Forelimb muscle (tissue), 1 donor: ENCODE measurements at places on chromosomes 7 and 10. TPM values are rescaled to one million over a fixed set of nuclear protein-coding genes. Genes with fewer than 3 reads are reported as not detected.

- no peak for DNase-seq
These were observed 39.0 kb downstream of the SVIL start for GRCh38 chr10:29595636-29596225.

- no peak for DNase-seq
These were observed 28.9 kb upstream of the SFMBT2 start for GRCh38 chr10:7439696-7440095.

DNA sequence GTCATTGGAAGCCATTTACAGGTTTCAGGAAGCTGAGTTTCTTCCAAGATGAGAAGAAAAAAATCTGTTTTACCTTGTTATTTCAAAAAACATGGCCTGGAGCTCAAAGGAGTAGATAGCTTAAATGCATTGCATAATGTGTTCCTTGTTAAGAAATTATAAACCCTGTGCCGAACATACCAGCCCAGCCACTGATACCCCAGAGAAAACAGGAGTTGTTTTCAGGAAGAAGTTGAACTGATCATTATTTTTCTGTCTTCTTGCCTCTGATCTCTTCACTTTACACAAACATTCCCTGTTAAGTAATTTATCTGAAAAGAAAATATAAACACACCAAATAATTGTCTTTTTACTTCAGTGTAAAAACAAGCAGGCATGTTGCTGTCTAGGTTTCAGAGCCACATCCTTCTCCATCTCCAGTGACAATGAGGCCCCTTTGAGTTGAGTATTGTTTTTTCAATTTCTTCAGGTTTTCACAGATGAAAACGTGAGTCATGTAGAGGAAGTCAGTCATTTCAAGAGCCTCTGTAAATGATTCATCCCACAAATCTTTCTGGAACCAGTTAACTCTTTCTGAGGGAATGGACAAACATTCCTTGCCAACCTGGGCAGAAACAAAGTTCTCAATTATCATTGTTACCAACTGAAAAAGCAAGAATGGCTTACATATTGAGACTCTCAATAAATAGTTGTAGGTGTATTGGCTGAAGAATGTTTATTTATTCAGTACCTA lies 244.2 kb downstream of the IPMK start:
- no peak for DNase-seq

DNA sequence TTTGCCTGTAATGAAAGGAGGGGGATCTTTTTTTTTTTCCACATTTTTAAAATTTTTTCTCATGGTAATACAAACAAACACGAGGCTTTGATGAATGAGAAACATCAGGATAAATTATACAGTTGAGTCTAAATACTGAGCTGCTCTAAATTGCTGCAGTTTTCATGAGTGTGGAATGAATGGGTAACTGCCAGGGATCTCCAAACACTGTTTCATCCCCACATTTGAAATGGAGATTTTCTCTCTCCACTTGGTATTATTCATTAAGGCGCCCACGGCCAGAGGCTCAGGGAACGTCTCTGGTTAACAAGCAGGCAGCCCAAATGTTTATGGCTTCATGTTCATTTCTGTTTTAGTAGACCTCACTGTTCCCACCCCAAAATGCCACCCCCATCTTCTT lies 717.1 kb downstream of the GRID1 start:
- no peak for DNase-seq

MBLAC1 gene
- polyA plus RNA-seq, result 1.5 TPM

DNA sequence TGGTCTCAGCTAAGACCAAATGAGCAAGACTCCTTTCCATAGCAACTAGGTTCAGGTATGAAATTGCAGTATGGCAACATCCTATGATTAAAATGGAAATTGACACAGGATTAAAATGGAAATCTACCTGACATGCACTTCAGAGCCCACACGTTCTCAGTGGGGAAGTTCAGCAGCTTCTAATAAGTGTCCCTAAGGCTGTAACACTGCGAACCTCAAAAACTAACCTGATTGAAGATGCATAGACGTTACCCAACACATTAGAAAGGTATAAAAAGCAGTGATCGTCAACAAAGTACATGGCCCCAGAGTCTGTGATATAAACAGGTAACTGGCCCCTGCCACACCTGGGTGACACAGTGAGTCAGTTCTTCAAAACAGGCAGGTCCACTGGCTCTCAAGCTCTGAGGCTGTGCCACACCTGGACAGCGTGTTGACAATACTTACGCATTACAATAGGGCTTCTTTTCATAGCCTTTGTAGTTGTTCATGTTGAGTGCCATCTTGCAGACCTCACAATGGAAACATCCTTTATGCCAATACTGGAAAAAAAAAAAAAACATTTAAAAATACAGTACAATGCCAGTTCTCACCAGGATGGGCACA lies 274.9 kb upstream of the NEBL start:
- no peak for DNase-seq

GRCh38 chr7:82443036-82443546 lies 486 bp downstream of the CACNA2D1 start:
- no peak for DNase-seq

GRCh38 chr10:1473874-1474273 lies 263.5 kb downstream of the ADARB2 start:
- no peak for DNase-seq

DNA sequence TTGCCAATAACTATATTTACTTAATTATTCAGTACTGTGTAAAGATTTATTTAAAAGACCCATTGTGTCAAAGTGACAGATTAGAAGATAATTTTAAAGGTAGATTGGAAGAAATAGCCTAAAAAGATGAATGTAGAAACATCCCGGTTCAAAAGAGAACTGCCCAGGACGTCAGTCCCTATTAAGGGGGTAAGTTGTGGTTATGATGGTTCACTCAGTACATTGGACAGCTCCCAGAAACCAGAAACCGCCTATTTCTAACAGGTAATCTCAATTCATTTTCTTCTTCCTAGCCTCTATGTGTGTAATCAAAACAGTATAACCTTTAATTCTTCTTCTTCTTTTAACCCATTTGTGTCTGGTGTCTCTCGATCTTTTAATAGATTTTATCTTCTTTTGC lies 1.5 kb upstream of the FERD3L start:
- DNase-seq, result no peak

GRCh38 chr7:69685293-69685631 lies 87.0 kb downstream of the AUTS2 start:
- no peak for DNase-seq

DNA sequence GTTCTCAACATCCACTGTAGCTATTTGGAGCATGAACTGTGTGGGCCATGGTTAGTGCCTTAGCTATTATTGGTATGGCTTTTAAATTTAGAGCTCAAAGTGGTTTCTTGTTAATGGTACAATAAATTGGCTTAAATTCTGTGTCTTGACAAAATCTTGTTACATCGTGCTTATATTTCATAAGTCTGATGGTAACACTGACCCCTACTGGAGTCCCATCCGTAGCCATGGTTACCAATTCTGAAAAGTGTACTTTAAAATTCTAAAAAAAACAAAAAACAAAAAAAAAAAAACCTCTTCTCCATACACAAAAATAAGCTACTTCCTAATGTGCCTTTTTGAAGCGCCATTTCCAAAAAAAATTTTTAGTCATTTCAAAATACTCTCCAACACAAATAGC lies 6.4 kb upstream of the RPP30 start:
- no peak for DNase-seq

DNA sequence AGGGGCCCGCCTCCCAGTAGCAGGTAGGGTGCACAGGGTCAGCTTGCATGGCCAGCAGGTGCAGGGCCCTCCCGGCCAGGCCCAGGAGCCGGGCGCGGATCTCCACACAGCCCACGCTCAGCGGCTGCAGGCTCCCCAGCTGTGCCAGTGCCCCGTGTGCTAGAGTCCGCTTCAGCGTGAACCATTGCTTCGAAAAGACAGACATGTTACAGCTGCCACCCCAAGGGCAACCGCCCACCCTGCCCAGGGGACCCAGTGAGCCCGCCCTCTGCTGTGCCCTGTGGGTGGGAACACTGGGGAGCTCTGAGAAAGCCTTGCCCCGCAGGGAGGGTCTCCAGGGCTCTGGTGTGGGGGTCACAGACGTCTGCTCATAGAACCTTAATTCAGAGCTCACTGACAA lies 64.3 kb upstream of the NKX6-2 start:
- no peak for DNase-seq

DNA sequence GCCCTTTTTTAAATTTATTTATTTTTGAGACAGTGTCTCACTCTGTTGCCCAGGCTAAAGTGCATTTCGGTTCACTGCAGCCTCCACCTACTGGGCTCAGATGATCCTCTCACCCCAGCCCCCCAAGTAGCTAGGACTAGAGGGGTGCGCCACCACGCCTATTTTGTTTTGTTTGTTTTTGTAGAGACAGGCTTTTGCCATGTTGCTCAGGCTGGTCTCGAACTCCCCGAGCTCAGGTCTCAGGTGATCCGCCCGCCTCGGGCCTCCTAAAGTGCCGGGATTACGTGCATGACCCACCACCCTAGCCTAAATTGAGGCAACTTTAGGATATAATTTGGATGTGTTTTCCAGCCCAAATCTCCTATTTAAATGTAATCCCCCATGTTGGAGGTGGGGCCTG lies 805 bp downstream of the ZNF736 start:
- no peak for DNase-seq

DNA sequence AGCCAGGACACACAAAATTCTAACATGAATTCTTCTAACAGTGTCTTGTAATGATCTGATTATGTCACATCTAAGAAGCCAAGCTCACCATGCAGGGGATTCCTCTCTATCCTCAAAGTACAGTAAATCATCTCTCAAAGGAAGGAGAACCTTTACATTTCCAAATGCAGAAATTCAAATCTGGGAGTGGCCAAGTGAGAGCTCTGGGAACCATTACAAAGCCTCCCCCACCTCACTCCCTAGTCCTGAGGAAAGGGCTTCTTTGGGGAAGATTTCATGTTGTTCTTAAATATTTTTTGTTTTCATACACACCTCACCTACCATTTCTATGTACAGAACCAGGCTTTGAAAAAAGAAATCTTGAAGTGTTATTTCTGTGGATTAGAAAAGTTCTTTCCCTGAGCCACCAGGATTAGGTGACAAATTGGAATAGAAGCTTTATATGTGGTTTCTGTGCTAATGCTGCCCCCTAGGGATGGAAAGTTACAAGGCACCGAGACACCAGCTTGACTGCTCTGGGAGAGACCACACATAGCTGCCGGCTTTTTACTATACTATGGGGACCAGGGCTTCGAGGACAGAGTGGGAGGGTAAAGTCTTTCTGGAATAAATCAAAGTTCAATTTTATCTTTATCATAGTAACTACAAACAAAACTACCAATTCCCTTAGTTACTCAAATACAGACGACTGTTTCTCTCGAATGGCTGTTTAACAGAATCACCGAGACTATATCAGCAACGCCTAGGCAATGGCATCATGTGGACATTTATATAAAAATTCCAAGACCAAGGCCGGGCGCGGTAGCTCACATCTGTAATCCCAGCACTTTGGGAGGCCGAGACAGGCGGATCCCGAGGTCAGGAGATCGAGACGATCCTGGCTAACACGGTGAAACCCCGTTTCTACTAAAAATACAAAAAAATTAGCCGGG lies 116.1 kb downstream of the RNF216 start:
- peak; percentile 82 for DNase-seq

NRG3 gene
- polyA plus RNA-seq, result 0.06 TPM

TAS2R4 gene
- 1.3 TPM for polyA plus RNA-seq

GRCh38 chr7:2903682-2904162 lies 59.6 kb upstream of the GNA12 start:
- DNase-seq, result no peak

SFTPA1 gene
- polyA plus RNA-seq, result not detected

GRCh38 chr10:77925410-77925794 lies 1.2 kb downstream of the DLG5 start:
- no peak for DNase-seq

DNA sequence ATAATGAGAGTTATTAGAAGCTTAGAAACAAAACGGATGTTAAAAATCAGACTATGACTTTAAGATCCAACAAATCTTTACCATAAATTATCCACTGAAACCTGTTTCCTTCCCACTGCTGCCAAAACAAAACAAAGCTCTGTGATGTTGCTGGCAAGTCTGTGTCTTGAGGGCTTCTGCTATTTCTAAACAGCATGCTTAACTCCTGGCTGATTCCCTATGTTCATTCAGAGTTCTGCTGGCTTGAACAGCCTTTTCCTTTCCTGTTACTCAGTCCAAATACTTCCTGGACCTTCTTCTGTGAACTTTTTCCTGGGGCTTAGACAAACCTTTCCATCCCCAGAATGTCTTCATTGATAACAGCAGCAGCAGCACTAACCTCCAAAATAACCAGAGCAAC lies 448.1 kb downstream of the SORCS1 start:
- DNase-seq, result peak; percentile 85

DNA sequence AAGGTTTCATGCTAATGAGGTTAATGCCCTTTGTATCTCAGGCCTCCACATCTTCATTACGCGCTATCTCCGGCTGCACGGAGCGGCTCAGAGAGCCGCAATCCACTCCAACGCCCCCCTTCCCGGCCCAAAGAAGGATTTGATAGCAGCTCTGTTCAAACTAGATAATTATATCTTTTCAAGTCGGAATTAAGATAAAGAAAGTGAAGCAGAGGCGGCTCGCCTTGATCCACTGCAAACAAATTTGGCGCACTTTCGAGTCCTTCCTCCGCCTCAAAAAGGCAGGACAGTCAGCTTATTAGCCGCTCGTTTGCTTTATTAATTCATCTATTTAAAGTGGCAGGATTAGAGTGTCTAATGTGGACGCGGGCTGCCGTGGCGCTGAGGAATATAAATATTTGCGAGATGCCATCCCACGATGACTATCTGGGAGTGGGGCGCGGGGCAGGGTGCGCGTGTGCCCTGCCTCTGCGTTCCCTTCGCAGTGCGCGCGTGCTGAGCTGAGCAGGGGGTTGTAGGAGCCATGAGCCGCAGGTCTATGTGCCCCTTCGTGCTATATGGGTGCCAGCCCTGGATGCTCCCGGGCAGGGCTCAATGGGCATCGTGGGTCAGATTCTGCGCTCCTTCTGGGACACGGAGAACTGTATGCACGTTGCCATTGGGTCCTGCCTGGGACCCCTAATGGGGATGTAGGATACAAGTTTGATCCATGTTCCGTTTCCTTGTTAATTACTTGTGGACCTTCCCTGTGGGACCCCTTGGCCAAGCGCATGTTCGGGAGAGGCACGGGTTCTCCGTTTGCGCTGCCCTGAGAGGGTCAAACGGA lies 9.0 kb downstream of the EMX2 start:
- DNase-seq, result no peak

GRCh38 chr10:28570598-28570997 lies 37.7 kb downstream of the WAC start:
- no peak for DNase-seq

FAM25A gene
- polyA plus RNA-seq, result not detected

NXPH1 gene
- not detected for polyA plus RNA-seq

MMD2 gene
- not detected for polyA plus RNA-seq

- DNase-seq, result peak; percentile 91
These were observed 66.7 kb downstream of the ST7 start for GRCh38 chr7:117019786-117020590.

- no peak for DNase-seq
These were observed 1285.8 kb upstream of the SORCS1 start for GRCh38 chr10:108450280-108450679.

GRCh38 chr7:155449869-155450557 lies 7.9 kb upstream of the EN2 start:
- DNase-seq, result no peak

GRCh38 chr10:125985557-125986240 lies 89.3 kb downstream of the FANK1 start:
- no peak for DNase-seq

SCART1 gene
- polyA plus RNA-seq, result 1.5 TPM

GPR15LG gene
- polyA plus RNA-seq, result not detected

- no peak for DNase-seq
These were observed 1.3 kb upstream of the NMT2 start for GRCh38 chr10:15169555-15170401.

FBXL13 gene
- polyA plus RNA-seq, result 0.78 TPM
